ENCODE measurements at places on chromosomes 1 and 21.

DNA sequence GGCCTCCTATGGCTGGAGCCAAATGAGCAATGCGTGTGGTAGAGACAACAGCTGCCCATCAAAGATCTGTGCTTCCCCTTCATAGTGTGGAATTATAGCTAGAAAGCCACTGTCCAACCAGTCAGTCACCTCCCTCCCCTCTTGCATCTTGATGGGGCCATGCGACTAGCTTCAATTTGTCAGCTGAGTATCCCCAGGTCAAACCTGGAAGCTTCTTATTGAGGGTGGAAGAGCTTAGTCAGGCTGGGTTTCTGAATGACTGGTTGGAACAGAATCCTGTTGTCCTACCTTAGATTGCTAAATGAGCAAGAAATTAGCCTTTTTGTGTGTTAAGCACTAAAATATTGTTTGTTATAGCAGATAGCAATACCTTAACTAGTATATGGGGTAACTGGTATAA, 625.4 kb downstream of the PTPRC start:
- no peak for DNase-seq

DNA sequence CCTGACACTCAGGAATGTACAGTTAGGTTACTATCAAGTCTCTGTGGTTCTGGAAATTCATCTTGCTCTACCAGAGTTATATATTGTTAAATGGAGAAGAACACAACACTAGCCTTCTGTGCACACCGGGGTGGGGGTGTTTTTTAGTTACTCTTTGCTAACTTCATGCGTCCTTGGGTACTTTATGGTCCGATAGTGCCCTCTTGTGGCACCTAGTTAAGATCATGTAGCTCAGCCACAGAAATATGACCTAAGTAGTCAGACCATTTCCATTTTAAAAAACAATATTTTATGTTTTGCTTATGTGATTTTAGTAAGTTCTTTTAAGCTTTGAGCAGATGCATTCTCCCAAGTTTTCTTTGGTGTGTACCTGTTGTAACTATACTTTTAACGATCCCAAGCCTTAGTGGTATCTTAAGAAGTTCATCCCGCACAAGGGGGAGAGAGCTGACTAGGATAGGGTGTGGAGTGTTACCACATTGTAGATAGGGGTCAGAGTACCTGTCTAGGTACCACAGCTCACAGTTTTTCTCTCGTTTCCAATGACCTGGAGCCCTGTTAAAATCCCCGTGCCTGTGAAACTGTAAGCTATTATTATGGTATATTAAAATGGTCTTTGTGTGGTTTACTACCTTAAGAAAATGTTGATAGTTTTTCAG, 20.6 kb upstream of the SH3D21 start:
- peak; percentile 37 for DNase-seq

GRCh38 chr1:212600980-212601379, 7.6 kb upstream of the ATF3 start:
- no peak for DNase-seq

DNA sequence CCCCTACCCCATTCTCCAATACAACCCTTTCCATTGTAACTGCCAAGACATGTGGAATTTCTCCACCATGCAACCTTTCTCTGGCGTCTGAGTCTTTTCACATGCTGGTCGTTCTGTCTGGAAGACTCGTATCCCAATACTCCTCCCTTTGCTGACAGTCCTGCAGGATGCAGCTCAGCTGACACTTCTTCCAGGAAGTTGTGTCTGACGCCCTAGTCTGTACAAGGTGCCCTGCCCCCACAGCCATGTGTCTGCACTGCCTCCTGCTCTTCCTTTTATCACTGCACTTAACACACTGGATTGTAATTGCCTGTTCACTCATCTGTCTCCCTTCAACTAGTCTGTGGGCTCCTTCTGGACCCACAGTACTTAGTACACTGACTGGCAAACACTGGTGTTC, 188.0 kb downstream of the LMX1A start:
- DNase-seq = no peak

- DNase-seq = no peak
Measured at GRCh38 chr21:46154955-46155513, 345 bp downstream of the FTCD start.

DNA sequence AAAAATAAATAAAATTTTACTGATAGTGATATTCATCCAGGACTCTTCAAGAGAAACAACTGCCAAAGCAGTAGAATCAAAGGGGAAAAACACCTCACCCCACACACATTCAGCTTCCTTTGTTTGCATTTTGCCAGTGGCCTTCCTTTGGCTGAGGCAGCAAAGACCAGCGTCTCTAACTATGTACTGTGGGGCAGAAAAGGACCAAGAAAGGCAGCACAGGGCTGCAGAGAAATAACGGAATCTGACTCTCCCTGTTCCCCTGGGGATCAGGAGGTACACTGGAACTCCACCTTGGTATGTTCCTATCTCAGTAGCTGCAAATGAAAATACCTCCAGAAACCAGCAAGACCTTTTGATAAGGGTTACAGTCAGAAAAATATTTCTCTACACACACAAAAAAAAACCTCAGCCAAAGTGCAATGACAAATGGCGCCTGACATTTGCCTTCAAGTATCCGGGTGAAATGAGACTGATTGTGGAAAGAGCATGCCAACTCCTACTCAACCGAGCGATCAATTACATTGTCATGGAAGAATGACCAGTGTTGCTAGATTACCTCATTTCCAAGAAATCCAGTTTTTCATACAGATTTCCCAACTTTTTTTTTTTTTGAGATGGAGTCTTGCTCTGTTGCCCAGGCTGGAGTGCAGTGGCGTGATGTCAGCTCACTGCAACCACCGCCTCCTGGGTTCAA, 50.9 kb downstream of the TARBP1 start:
- DNase-seq = no peak

DNA sequence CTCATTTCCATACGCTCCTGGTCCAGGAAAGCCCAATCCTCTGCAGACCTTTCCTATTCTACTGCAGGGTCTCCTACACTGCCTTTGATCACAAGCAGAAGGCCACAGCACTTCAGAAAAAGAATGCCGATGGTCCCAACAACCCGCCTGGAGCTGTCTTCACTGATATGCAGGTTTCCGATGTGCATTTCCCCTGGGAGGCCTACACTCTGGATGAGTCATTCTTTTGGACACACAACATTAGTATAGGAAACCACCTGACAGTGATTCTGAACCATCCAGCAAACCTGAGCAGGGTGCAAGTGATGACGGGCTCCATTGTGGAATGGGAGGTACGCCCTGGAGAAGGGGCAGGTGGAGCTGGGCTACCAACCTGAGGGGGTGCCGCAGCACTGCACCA, 15.0 kb downstream of the PCAT6 start:
- no peak for DNase-seq

DNA sequence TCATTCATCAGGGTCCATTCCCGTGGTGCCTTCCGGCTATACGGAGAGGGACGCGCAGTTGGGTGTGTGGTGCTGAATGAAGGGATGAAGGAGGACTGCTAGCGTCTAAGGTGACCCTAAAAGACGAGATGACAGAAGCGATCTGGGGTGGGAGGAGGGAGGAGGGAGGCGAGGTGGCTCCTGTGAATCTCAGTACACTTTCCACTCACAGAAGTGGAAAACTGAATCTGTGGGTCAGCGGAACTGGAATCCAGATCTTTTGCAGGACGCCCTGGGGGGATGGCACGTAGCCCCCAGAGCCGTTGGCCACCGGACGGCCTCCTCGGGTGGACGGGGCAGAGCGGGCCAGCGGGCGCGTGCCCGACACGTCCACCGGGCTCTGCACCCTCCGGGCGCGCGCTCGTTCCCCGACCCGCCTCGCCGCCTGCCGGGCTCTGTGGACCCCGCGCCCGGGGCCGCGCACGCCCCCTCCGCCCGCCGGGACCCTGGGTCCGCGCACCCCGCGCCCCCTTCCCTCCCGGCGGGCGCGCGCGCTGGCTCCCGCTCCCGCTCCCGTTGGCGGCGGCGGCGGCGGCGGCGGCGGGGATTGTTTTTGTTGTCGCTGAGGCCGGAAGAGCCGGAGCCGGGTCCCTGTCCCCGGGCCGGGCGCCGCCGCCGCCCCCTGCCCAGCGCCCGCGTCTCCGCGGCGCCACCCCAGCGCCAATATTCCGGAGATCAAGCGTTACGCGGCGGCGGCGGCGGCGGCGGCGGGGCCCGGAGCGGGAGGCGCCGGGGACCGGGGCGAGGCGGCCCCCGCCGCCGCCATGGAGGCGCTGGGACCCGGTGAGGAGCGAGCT, at the start of gene AGO4:
TSS of gene AGO4 (plus strand) at position 403 of the 836 bp plus-strand sequence. CDS start at position 804, 401 bp downstream.
- DNase-seq = no peak

DNA sequence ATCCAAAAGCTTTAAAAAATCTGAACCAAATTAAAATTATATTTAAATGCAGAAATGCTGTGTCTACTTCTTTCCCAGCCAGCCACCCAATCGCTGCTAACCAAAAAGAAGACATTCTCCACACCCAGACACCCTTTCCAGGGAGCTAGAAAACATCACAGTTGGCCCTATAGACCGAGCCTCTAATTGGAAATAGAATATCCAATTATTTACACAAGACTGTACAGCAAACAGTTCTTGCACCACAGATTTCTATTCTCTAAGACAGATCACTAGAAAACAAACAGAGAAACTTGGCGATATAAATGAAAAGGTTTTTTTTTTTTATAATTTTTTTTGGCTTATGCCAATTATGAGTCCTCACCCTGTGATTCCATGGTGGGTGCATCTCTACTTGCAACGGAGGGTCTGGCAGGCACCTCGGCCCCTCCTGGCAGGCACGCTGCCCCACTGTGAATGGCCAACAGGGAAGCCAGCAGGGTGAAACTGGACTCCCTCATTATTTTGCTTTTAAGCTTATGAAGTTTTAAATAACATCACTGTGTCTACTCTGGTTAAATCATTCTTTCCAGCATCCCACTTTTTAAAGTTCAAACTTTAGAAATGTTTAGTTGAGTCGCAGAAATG, 29.2 kb downstream of the BCAR3 start:
- no peak for DNase-seq

DNA sequence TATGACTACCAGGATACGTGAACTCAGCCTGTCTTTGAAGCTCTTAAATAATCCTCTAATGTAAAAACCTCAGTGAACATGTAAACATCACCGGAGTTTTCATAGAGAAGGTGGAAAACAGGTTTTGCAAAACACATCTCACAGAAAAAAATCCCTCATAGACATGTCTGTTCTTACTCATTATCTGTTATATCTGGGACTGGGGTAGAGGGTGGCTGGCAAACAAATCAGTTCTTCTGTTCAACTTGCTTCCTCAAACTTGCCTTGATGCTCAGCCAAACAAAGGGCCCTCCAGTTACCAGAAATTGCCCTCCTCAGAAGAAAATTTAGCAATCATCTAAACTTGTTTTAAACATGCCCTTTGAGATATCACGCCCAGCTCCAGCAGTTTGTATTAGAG, 66.1 kb upstream of the CXADR start:
- no peak for DNase-seq

GRCh38 chr1:109133002-109133706, 19.2 kb downstream of the ELAPOR1 start:
- DNase-seq = no peak

DNA sequence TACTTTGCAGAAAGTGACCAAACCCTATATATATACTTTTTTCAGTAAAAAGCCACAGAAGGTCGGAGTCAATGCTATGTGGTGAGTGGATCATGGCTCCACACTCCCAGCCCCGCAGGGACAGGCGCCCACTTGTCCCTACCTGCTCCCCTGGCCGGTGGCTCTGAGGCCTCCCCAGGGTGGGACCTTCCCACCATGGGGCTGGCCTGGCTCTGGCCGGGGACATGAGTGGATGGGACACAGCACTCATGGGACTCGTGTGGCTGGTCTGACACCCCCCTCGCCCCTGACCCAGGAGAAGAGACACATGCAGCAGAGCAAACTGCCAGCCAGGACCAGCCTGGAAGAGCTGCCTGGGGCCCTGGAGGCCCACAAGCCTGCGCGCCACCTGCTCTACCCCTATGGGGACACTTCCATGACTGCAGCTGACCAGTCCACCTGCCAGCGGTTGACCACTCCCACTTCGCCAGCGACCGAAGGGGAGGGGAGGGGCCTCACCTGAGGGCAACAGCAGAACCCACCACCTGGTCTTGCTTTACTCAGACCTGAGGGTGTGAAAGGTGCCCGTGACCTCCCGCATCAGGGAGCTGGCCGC, 2.2 kb downstream of the SPATC1L start:
- no peak for DNase-seq

GRCh38 chr1:183804916-183805841, at the start of gene RGL1:
RGL1 (plus strand) TSS chr1:183805120; CDS start chr1:183805298, 178 bp downstream.
- DNase-seq = no peak

GRCh38 chr1:210446479-210446878, 117.8 kb downstream of the HHAT start:
- DNase-seq = no peak

DNA sequence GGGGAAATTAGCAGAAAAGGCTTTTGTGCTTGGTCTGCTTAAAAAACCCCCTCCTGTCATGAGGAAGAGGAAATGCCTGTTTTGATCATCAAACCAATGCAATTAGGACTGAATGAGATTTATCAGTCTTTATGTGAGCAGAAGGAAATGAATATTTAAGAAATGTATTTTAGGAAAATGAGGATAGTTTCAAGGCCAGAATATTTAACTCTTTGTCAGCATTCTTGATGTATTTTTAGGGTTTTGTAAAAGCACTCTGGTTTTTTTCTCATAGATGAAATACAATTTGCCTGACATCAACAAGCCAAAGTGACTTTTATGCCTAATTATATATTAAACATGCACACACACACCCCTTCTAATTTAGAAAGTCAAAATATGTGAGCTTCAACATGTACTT, 213.8 kb downstream of the GRIK1 start:
- no peak for DNase-seq

DNA sequence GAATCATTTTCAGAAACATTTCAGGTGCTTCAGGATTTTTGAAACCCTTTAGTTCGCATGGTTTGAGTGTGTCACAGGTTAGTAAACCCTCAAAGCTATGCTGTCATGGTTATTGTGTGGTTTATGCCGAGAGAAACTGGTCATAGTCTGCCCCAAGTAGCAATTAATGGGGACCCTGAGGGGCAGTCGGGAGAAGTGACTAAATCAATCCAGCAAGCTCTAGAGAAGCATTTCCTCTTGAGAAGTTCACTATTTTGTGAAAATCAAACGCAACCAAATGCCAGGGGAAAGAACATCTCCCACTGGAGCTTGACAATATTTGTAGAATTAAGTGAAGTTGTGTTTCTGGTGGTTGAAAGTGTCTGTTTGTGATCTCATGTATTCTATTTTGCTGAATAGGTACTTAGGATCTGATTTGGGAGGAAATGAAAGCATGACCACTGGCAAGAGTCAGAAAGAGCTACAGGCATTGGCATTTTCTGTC, 63.0 kb upstream of the BACH1 start:
- no peak for DNase-seq
